ENCODE measurements at places on chromosomes 1 and 21. TPM values are rescaled to one million over a fixed set of nuclear protein-coding genes. Genes with fewer than 3 reads are reported as not detected.

DNA sequence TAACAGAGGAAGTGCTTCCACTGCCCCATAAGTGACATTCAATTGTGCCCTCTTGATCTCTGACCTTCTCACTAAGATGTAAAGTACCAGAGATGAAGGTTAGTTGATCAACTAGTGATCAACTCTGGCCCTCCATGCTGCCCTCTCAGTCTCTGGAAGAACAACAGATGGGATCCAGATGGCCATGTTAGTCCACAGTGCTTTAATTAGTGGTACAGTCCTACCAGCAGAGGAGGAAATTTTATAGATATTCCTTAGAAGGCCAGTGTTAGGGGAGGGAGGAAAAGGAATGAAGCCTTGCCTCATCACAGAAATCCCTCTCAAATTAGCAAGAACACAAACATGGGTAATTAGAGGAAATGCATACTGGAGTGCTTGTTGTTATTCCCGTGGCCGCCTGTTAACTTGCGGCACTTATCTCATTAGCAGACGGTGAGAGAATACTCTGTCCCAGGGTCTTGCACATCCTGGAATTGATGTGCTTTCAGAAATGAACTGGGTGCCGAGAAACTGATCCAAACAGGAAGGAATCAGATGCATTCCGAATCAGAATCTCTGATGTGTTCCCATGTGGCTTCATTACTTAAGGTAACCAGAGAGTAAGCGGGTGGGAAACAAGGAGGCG, 91.1 kb upstream of the RGS4 start:
- DNase-seq = no peak

DNA sequence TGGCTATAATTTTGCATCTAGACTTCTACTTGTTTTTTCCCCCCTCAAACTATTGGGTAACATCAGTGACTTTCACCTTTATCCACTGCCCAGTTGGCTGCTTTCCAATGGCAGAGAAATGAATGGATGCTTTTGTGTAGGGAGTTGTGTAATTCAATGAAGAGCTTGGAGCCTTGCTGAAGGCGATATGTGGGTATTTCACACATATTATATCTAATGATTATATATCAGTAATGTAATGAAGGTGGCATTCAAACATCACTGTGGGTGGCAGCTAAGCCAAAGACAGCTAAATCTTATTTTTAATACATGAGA, 81.2 kb downstream of the TGFB2 start:
- no peak for DNase-seq

DNA sequence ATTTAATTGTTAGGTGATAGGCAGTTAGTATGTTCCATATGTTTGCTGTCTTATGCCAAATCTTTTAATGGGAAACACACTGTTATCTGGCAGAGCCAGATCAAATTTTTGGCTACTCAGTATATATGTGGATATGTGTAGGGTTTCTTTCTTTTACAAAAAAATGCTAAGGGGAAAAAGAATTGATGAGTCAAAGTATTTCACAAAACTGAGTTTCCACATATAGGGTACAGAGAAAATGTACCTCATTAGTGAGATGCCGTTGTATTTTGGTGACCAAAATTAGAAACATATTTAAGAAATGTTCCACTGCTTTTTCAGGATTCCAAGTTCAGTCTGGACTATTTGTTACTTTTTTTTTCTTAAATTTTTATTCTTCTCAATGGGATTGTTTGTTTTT, 201.2 kb upstream of the PTGFR start:
- DNase-seq = no peak

DNA sequence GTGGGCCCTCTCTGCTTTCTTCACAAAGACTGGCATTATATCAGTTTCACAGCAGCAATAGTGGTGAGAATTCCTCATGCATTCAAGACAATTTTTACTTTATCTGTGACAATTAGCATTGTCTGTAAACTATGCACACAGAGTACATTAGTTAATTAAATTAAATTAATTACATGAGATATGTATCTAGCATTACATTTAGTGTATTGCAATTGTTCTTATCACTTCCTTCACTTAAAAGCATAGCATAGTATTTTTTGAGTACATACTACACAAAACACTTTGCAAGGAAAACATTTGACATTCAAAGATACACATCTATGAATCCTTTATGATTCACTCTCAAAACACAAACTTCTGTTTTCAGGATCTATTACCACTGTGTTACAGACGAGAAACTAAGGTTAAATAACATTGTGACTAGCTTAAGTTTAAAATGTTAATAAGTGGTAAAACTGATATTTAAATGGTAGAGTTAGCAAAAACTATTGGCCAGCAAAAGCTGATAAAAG, 1542.6 kb downstream of the PLA2G4A start:
- no peak for DNase-seq

GRCh38 chr1:26156285-26157038, 2.4 kb upstream of the FAM110D start:
- DNase-seq = no peak

DNA sequence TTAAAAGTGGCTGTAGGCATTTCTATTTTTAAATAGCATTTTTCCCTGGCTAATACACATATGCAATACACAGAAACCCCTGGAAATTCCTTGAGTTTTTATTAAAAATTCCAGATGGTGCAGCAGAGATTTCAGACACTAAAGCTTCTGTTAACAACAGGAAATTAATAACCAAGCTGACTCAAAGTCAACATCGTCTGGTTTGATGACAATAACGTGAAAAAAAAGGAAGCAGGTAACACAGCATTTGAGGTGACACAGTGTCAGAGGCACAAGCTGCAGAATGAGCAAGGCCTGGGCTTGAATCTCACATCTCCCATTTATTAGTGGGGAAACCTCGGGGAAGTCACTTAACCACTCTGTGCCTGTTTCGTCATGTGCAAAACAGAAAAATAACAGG, 64.6 kb upstream of the GJB5 start:
- DNase-seq = no peak

The NTMT2 gene
- total RNA-seq = not detected

The CRYBG2 gene
- total RNA-seq = 1.6 TPM

The RCSD1 gene
- total RNA-seq = 69.5 TPM

The PAPPA2 gene
- total RNA-seq = 1.0 TPM

- no peak for DNase-seq
Observed at GRCh38 chr1:199590708-199591107, 436.8 kb upstream of the NR5A2 start.
